ENCODE measurements at places on chromosomes 2 and 18.
A peak's percentile ranks its signal among the peaks of the same experiment; 100 is the strongest.

DNA sequence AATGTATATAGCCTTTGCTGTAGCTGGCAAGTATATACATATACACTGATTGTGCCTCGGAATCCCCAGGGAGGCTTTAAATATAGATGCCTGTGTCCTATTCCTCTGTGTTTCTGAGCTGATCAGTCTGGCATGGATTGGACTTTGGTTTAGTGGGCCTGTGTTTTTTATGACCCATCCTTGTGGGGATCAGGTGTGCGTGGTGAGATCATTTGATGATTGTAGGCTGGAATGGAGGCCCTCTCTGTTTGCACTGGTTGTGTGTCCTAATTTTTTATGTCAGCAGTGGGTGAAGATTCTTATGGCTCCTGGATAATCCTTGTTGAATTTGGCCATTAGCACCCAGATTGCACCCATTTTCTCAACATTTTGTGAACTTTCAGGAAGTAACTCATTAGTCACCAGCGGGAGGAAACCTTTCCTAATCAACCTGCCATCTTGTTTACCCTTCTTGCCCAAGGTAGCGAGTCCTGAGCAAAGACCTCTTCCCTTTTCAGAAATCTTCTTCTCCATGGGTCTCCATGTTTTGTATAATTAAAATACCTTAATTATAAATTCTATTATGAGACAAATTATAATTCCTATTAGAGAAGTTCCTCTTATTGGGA, 75.8 kb downstream of the UGGT1 start:
- DNase-seq: no peak

- no peak for DNase-seq
Observed at GRCh38 chr2:221791844-221792243, 219.7 kb upstream of the EPHA4 start.

DNA sequence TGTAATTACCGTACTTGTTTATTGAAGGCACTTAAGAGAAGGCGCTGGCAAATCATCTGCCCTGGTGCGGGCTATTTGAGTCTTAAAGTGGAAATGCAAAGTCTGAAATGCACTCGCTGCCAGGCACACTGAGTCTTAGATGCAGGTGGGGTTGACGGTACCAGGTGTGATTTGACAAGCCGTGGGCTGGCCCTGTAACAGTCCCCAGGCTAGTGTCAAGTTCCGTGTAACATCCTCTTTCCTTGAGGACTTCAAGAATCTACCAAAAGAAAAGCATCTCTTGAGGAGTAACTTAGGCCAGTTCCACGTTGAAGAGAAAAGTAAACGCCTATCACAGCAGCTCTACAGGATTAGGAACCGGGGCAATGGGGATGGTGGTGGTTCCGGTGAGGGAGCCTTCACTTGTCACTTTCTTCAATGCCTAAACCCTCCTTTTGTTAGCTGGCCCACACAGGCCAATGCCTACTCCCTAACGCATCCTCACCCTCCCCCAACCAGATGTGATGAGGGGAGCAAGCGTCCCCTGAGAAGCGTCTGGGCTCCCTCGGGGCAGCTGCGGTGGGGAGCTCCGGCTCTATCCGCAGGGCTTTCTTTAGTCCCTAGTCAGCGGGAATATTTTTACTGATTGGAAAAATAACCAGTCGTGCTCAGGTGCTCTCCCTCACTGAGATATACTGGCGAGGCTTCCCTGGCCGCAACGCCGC, 1.5 kb upstream of the UGP2 start:
- DNase-seq: no peak

DNA sequence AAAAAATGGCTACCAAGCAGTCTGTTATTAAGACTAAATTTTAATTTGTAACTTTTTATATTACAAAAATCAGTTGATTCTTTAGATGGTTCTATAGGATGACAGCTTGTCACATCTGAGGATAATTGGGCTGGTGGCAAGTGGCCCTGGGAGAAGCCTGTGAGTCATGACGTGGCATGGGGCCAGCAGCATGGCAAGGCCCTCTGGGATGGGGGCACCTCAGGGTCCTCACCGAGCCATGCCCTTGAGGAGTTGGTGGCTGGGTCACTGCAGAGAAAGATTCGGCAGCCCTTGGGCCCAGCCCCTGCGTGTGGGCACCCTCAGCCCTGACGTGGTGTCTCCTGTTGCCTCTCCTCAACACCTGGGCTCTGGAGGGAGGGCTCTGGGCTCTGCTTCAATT, 49.7 kb downstream of the STK25 start:
- DNase-seq: no peak

DNA sequence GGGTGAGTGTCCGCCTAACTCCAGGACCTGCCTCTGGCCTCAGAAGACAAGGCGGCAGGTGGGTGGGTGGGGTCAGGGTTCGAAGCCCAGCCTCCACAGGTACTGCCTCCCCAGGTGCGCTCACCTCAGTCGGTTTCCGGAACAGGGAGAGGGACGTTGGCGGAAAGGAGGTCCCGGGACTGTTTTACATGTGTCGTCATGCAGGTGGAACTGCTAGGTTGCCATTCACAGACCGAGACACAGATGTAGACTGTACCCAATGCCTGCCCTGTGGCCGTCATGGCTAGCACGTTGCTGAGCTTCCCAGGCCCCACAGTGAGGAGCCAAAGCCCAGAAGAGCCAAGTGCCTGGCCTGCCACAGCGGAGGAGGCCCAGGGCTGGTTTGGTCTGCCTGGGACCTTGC, 284.0 kb upstream of the HS6ST1 start:
- no peak for DNase-seq

- no peak for DNase-seq
Observed at GRCh38 chr18:54860941-54861340, 32.7 kb downstream of the RAB27B start.

DNA sequence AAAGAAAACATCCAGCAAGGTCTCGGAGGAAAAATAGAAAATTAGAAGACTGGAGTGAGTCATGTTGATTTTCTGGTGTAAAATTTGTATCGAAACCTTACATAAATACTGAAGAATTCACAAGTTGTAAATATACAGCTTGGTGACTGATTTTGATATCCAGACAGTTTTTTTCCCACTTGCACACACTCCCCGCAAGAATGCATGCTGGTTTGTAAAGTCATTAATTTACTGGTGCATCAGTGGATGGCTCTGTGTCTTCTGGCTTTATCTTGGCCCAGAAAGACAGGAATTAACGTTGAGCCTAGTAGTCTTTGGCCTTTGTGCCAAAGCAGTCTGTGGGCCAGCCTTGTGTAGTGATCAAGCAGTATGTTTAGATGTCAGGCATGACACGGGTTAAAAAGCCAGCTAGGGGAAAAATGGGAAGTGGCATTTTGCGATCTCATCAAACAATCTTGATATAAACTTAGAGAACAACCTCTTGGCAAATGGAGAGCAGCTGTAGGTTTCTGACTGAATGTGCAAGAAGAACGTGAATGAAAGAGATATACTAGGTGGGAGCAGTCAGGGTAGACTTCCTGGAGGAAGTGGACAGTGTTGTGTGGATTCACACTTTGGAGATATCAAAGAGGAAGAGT, 22.7 kb upstream of the CASP8 start:
- DNase-seq: no peak

- DNase-seq: no peak
Observed at GRCh38 chr2:40282428-40282827, 169.5 kb downstream of the SLC8A1 start.

DNA sequence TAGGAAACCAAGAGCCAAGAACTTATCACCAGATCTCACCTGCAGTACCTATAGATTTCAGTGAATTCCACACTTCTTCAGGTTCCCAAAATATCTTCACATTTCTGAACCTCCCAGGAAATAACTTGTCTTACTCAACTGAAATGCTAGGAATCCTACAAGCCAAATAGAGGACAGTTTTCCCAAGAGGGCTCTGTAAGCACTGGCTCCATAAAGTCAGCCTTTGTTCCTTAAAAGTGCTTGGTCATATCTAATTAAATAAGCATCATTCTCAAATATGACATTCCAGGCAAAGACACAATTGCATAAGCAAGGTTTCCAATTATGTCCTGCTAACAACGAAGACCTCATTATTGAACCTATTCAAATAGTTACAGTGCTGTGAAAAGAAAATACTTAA, 154.6 kb upstream of the MGAT5 start:
- no peak for DNase-seq

DNA sequence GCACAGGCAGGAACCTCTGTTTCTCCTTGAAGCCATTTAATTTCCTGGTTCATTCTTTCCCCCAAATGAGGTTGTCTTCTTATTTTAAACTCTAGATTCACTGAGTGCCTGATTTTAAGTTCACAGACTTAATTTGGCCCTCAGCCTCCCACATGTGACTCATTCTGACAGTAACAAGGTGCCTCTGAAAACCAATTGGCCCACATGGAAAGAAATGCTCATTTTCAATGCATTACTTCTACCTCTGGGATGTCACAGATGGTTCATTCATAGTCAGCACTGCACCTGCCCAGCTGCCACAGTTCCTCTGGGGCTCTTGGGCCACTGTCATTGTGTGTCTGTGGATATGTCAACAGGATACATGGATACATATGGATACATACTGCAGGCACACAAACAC, 140.4 kb upstream of the CAPN13 start:
- DNase-seq: no peak

DNA sequence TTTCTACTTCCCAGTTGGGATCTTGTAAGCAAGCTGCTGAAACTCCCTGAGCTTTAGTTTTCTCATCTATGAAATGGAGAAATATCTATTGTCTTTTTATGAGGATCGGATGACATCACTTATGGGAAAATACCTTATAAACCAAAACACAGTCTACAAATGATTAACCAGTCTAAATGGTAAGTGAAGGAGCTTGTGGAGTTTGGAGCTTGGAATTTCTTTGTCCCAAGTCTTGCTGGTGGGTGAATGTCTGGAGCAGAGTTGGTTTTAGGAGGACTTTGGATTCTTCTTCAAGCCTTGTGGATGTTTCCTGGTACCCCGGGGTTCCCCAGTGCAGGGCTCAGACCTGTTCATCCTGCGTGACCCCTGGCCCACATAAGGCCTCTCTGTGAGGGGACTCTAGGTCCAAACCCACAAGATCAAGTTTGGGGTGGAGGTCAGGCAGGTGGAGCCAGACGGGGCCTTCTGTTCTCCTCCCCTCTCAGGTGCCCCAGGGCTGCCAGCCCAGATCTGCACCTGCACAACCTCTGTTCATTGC, 43.2 kb downstream of the FOSL2 start:
- DNase-seq: no peak

GRCh38 chr2:173970516-173970924, 5.3 kb upstream of the SP3 start:
- DNase-seq: no peak

- DNase-seq: no peak
Observed at GRCh38 chr2:95348609-95349567, 51.7 kb downstream of the KCNIP3 start.

DNA sequence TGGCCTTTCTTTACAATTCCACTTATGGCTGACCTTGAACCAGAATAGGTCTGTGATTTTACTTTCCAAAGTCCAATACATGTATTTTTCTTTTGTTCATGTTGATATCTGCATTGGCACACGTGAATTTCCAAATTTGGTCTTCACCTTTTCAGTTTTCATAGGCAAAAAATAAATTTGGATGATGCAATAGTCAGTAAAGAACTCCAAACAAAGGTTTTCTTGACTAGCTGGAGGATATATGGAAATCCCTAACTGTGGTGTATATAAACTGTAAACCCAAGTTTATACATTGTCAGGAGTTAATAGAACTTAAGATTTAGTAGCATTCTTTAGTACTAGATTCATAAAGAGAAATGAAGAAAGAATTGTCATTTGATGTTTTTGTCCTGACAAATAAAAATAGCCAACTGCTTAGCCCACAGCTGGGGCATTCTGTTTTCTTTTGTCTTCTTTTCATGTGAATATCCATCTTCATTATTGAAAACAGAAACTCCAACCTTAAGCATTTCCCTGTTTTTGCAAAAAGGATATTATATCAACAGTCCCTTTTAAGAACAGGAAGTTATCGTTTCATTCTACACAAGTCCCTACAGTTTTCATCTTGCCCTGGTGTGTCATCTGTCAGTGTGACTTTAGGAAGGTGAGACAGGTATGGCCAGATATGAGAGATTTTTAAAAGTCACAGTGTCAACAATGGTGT, 132.9 kb downstream of the BCL2 start:
- DNase-seq: no peak

GRCh38 chr2:113005030-113005509, at the start of gene IL36A:
TSS of gene IL36A (plus strand) at chr2:113005459. CDS start at chr2:113005872, 413 bp downstream.
- no peak for DNase-seq

- DNase-seq: peak; percentile 10
Observed at GRCh38 chr18:11995445-11996189, 14.3 kb downstream of the IMPA2 start.

- DNase-seq: no peak
Observed at GRCh38 chr2:205721057-205721449, 38.8 kb downstream of the NRP2 start.

DNA sequence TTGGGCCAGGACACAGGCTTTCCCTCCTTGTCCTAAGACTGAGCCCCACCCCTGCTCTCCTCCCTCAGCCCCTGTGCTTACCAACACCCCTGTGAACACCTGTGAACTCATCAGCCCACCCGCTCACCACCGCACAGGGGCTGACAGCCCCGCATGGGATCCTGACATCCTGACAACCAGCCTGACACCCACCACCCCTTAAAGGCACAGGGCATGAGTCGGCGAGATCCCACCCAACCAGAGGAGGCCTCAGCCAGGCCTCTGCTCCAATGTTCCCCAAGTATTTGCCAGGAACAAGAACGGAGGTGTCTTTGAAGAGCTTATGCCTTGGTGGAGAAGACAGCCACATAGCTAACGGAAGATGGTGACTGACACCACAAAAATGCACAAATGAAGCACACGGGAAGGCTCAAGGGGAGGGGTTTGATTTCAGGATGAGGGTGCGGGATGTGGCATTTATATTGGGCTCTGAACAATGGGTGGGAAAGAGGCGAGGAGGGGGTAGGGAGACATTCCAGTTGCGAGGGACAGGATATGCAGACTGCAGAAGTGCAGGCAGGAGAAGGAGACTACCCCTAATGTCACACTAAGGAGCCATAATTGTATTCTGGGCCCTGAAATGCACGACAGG, 11.0 kb downstream of the RAB11FIP5 start:
- DNase-seq: no peak

DNA sequence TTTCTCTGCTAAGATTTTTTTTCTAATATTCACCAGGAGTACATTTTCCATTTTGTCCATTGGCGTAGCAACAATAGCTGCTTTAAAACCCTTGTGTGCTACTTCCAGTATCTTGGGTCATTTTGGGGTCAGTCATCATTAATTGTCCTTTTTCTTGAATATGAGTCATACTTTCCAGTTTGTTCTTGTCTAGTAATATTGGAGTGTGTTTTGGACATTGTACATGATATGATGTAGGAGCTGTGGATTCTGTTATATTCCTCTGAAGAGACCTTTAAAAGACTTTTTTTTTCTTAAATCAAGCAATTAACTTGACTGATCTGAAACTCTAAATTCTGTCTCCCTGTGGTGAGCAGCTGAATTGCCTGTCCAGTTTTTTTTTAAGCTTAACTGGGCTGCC, 40.8 kb downstream of the AGPS start:
- DNase-seq: no peak

- DNase-seq: no peak
Observed at GRCh38 chr18:67140495-67140894, 376.0 kb downstream of the DSEL start.

GRCh38 chr2:110772383-110772755, 40.0 kb downstream of the ACOXL start:
- DNase-seq: no peak

- no peak for DNase-seq
Observed at GRCh38 chr2:62084801-62085200, 111.1 kb upstream of the B3GNT2 start.

GRCh38 chr18:56641714-56642337, 3.4 kb upstream of the TXNL1 start:
- DNase-seq: no peak

All from stimulated activated CD4-positive, alpha-beta T cell treated with anti-CD3 and anti-CD28 coated beads, TNF-alpha, amount 100 ng/mL, for 1 hour (primary cell).